ENCODE measurements at places on chromosomes 6 and 20.

DNA sequence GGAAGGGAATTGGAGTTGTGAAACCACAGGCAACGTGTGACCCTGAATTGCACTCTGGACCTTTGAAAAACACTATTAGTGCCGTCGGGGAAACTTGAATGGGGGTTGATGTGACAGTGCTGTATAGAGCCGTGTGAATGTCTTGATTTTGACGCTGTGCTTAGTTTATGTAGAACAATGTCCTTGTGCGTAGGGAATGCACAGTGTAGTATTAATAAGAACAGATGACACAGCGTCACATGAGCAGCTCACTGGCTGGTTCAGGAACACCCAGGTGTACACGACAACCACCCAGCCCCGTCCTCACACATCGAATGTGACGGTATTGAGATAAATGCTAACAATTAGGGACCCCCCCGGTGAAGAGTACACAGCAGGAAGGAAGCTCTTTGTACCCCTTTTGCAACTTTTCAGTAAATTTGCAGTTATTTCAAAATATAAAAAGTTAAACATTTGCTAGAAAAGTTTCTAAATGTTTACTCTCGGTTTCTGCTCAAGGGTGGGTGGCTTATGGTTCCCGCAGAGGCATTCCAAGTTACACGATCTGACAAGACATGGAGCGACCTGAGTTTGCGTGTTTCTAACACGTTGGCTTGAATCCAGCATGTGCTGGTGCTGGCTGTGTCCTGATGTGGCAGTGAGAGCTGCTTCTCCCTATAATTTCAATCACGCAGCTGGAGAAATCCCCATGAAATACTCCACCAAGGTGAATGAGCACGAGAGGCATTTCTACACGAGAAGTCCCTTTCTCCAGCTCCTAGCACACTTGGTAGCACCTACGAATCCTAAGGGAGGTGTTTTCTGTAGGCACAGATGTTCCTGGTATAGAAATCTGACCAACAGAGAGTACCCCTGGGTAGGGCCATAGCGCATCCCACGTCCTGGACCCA is 208.0 kb upstream of the EXOC2 start:
- no peak for DNase-seq

DNA sequence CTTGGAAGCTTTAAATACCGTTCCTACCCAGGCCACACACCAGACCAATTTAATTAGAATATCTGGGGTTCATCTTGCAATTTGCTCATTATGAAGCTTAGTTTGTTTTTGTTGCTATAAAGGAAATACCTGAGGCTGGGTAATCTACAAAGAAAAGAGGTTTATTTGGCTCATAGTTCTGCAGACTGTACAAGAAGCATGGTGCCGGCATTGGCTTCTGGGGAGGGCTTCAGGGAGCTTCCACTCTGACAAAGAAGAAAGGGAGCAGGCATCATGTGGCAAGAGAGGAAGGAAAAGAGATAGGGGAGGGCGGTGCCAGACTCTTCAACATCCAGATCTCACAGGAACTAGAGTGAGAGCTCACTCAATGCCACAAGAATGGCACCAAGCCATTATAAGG is 73.6 kb downstream of the RNF182 start:
- no peak for DNase-seq

DNA sequence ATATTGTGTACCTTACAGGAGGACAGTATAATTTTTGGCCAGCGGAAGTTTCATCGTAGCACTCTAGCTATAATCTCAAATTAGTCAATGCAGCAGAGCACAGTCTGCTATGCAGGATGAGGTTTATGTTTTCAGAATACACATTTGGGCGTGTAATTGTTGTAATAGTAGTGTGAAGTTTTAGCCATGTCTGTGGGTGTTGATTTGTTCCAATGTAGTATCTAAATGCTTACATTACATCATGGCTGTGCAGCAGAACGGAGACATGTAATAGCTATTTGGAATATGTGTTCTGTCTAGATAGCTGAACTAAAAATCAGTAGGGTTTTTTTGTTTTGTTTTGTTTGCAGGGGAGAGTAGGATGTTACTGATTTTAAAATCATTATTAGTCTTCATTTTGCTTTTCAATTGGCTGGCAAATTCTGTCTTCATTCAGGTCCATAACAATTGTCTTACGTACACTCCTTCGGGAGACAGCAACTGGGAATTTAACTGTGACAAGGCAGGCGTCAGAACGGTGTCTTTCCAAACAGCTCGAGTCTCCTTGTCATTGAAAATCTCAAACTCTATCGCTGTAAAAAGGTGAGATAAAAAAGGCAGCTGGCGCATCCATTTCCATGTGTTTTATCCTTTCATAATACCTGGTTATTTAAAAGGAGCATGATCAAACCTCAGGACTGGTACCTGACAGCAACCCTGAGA is 65.1 kb upstream of the CDH4 start:
- no peak for DNase-seq

GRCh38 chr20:17533396-17533795 is 2.2 kb upstream of the BFSP1 start:
- peak; percentile 5 for DNase-seq

DNA sequence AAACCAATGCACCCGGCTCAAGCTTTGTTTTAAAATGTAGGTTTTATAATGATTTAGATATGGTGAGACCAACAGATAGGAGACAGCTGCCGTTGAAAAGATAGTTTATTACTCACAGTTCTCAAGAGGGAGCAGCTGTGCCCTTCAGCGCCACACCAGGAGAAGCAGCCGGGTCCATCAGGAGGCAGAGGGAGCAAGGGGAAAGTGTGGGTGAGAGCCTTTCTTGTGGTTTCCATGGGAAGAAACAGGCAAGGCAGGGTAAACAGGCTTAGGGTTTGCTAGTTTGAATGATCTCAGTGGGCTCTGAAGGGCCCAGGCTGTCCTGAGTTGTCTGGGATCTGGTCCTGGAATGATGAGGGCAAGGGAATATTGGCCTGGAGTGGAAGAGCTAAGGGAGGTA is 117.7 kb upstream of the PLCB4 start:
- DNase-seq, result no peak

DNA sequence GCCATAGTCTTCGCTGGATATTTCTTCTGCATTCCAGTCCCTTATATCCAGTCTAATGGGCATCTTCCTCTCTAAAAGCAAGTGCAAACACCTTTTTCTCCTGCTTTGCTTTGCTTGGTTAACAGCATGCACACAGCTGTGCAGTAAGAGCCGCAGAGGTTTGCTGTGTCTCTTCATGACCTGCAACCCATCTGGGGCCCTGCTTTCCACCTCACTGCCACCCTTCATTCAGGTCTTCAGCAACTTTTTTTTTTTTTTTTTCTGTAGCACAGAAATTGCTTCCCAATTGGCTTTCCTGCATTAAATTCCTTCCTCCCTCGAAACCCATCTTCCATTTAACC is 14.4 kb downstream of the NEDD9 start:
- no peak for DNase-seq

GRCh38 chr6:158170656-158171081 is 2.5 kb downstream of the GTF2H5 start:
- DNase-seq, result no peak

DNA sequence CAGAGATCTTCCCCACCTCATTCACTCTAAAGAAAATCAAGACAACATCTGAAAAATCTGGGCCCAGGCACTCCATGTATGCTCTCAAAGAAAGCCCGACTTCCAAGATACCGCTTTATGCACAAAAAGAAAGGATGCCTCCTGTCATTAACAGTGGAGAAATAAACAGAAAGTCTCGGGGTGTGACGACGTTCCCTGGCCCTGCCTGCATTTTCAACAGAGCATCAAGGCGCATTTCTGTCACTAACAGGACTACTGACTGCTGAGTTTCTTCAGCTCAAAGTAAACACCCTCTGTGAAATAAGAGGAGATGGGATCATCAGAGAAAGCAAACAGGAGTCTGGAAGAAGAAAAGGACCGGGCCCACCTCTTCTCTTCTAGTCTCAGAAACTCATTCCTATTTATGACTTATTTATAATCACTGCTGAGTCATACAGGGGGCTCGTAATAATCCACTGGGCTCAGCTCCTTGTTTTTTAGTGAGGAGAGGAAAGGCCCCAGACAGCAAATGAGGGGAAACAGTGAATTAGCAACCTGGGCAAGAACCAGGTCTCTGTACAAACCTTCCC is 99.7 kb downstream of the ZMYND8 start:
- no peak for DNase-seq

- DNase-seq, result no peak
These were observed 1152.0 kb downstream of the HACE1 start for GRCh38 chr6:103707596-103708325.

DNA sequence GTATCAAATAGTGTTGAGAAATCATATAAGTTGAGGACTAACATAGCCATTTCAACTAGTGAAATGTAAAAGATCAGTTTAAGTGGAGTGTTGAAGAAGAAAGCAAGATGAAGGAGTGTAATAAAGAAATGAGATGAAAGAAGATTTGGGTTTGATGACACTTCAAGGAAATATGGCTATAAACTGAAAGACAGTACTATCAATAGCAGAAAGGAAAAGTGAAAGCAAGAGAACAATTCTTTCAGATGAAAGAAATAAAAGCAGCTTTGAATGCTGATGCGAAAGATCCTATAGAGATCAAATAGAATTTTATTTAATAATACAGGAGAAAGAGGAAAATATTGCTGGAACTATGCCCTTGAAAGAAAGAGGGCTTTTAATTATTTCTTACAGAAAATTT is 92.8 kb upstream of the PRSS16 start:
- DNase-seq, result no peak

DNA sequence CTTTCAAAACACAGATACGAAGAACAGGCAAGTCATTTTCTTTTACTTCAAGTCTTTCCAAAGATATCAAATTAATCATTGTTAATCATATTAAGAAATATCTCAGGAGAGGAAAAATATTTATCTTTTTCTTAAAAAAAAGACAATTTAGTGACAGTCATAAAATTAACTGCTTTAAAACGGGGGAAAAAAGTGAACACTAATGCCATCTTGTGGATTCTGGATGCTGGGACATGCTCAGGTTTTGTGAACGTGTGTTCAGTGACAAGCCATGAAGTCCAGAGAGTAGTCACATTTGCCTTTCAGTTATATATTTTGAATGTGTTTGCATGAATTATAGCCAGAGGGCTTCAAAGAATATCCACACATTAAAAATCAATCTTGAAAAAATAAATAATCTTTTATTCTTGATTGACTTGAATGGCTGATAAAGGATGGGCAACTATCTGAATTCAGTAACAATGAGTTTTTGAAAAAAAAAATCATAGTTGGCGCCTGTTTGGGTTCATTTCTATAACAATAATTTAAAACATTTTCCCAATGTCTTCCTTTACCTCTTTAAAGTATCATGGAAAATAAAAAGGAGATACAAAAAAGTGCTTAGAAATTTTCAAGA is 74.7 kb upstream of the NOX3 start:
- no peak for DNase-seq

DNA sequence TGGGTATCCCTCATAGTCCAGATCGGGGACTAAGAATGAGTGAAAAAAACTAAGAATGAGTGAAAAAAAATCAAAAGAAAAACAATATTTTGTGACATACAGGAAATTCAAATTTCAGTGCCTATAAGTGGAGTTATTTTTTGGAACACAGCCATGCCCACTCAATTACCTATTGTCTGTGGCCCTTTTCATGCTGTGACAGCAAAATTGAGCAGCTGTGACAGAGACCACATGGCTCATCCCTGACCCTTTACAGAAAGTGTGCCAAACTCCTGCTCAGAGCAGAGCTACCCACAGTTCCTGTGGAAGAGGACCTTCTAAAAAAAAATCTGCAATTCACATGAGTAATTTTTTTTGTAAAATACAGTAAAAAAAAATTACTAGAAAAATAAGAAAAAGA is 1.4 kb downstream of the NCR2 start:
- no peak for DNase-seq

DNA sequence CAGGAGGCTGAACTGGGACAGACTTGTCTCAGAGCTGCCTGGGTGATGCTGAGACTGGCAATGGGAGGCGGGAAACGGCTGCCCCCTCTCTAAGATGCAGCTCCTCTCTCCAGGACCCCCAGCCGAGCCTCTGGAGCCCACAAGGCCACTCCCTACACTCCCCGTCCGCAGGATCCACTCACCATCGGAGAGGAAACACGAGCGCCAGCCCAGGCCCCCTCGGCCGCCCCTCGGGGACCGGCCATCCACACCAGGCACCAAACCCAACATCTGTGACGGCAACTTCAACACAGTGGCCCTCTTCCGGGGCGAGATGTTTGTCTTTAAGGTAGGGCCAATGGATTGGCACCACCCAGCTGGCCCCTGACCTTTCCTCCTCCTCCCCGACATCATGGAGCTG is 10.8 kb downstream of the MMP24OS start:
- DNase-seq, result no peak

DNA sequence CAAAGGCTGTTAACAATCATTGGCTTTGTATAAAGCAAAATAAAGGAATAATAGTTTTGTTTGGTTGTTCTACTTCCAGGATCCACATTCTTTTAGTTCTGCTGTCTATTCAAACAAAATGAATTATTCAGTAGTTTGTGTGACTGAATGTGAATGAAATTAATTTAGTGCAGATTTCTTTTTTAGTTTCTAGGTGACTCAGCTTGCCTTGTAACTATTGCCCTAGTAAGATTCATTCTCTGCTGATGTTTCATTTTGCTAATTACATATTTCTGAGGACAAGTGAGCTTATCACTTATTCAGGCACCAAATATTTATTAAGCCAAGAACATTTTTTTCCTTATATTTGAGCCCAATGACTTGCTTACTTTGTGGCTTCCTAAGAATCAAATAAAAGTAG is 46.5 kb upstream of the RIPOR2 start:
- DNase-seq, result no peak

DNA sequence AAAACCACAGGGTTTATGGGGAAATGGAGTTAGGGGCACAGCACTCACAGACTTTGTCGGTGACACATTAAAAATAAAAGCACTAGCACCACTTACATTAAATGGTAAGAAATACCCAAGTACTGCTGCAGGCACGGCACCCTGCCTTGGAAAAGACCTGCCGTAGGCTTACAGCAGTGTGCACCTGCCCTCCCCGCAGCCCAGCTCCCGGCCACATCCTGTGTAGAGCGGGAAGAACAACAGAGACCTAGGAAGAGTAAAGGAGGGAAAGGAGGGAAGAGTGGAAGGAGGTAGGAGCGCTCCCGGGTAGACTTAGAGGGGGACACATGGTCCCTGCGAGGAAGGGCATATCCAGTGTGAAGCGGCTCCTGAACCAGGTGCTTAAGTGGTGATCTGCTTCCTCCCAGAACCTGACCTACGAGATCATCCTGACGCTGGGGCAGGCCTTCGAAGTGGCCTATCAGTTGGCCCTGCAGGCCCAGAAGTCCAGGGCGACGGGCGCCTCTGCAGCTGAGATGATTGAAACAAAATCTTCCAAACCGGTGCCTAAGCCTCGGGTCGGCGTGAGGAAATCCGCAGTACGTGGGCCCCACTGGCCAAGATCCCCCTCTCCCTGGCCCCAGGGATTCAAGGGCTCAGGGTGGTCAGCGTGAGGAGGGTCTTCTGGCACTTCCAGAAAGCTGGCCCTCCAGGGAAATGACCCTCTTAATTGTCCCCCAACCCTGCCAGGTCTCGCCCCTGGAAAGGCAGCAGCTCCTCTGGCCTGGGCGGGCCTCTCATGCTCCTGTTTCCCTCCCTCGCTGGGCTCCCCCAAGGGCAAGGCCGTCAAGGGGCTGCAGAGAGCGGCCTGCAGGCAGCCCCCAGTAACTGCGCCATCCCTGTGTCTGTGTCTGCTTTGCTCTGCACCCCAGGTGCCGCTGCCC is 55.5 kb downstream of the TCP11 start:
- DNase-seq, result no peak
